Activated T-cell treated with anti-CD3 and anti-CD28 coated beads, Interleukin-2, amount 50 U/mL, for 1 hour (primary cell): ENCODE measurements at places on chromosomes 5 and 9.

- DNase-seq = no peak
Observed at GRCh38 chr5:95390812-95391492, at the start of gene FAM81B. Gene FAM81B (plus strand): TSS chr5:95391366. CDS start chr5:95391390, 24 bp downstream.

- peak; percentile 46 for DNase-seq
Observed at GRCh38 chr5:132065351-132065937, 5.0 kb downstream of the IL3 start.

- no peak for DNase-seq
Observed at GRCh38 chr5:58718269-58718978, 135.5 kb downstream of the RAB3C start.

GRCh38 chr5:137622850-137623249 lies 113.0 kb downstream of the KLHL3 start:
- no peak for DNase-seq

DNA sequence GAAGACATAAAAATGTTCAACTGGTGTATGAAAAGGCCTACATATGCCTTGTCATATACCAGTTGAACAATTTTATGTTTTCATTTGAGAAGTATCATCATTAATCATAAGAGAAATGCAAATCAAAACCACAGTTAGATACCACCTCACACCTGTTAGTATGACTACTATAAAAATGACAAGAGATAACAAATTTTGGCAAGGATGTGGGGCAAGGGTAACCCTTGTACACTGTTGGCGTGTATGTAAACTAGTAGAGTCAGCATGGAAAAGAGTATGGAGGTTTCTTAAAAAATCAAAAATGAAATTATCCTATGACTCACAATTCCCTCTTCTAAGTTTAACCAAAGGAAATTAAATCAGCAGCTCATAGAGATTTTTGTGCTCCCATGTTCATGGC lies 250.4 kb upstream of the ST8SIA4 start:
- no peak for DNase-seq

DNA sequence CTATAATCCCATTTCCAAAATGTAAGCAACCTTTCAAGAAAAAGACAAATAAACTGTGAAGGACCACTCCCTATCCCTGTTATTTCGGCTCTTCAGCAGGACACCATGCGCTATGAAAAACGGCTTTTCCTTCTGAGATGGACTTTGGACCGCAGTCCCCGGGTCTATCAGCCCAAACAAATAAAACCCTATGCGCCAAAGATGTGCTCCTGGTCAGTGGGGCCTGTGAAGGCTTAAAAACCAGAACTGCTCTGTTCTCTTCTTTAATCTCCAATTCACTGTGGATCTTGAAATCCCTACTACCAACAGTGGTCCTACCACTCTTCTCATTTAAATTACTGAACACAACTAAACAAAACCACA lies 33.3 kb downstream of the RAPGEF1 start:
- no peak for DNase-seq

GRCh38 chr5:76269259-76269931 lies 133.7 kb upstream of the IQGAP2 start:
- DNase-seq = no peak

DNA sequence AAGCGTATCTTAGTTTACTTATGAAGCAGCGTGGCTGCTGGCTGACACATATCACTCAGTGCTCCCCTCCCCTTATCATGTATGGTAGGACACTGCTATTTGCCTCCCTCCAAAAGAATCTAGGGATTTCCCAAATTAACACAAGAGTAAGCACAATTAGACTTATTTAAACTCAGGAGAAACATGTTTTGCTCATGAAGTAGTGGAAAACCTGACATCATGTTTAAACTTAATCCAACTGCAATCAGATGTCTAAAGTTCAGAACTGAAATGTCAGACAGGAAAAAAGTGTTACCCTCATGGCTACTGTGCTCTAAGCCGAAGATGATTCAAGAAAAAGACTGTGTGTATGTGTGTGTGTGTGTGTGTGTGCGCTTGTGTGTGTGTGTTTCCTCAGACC lies 324.1 kb upstream of the TNC start:
- DNase-seq = no peak

- no peak for DNase-seq
Observed at GRCh38 chr5:145247745-145248040, 587.4 kb downstream of the PRELID2 start.

- DNase-seq = no peak
Observed at GRCh38 chr9:86643946-86644674, 289.9 kb upstream of the TUT7 start.

- DNase-seq = no peak
Observed at GRCh38 chr9:107378006-107378405, 94.9 kb downstream of the RAD23B start.

- DNase-seq = no peak
Observed at GRCh38 chr9:36874261-36874660, 159.8 kb downstream of the PAX5 start.

- no peak for DNase-seq
Observed at GRCh38 chr5:141713616-141714309, 31.7 kb upstream of the ARAP3 start.

GRCh38 chr9:129783516-129784361 lies 19.2 kb upstream of the TOR1B start:
- peak; percentile 70 for DNase-seq

GRCh38 chr5:155919126-155919525 lies 407.8 kb upstream of the SGCD start:
- DNase-seq = no peak

GRCh38 chr9:98285446-98285845 lies 30.0 kb upstream of the TBC1D2 start:
- DNase-seq = no peak

DNA sequence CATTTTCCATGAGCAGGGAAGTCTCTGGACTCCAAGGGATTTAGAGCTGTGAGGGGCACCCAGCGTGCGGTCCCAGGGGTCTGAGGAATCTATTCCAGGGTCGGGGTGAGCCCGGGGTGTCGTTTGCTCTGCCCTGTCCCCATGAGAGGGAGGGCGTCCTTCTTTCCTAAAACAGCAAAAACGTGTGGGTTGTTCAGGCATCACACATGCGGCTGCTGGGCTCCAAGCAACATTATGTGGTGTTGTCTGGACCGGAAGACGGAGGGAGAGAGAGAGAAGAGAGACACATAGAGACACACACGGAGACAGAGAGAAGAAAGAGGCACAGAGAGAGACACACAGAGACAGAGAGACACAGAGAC lies 42.7 kb upstream of the COL5A1 start:
- DNase-seq = no peak

DNA sequence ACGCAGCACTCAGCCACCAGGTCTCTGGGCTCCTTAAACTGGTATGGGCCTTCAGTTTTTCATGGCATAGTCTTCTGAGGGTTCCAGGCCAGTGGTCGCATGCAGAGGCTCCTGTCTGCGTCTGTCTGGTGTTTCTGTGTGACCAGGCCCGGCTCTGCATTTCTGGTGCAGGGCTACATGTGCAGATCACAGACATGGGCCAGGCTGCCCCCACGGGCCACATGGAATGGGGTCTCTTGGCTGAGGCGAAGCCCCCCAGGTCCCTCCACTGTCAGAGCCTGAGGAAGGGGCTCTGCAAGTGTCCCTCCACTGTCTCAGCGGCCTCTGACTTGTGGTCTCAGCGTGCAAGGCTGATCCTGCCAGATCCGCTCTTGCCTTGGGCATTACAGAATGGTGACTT lies 15.6 kb upstream of the CARD19 start:
- DNase-seq = peak; percentile 5

DNA sequence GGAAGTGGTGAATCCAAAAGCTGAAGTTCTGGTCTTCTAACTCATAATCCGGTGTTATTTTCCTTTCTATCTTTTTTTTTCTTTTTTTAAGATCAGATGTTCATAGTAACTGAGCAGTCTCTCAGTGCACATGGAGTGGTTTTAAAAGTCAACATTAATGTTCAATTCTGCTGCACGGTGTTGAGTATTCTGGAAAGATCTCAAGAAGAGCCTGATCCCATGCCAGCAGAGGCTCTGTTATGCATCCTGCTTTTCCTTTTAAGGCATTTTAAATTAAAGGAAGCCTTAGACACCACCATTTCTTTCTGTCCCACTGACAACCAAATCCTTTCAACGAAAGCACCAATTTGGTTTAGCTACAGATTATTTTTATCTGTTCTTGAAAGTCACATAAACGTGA lies 33.4 kb downstream of the SEMA5A start:
- no peak for DNase-seq

DNA sequence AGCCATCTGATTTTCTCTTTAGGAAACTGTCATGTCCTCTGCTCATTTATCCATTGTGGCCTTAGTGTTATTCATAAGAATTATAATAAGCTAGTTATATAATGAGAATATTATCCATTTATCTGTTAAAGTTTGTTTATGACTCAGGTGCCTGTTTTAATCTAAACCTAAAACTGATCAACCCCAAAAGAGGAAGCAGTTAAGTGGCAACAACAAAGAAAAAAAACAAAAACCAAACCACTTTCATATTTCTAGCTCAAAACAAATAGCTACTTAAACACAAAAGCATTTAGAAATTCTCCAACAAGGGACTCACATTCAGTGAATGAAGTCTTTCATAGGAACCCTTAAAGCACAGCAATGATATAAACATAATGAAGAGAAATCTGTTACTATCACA lies 116.4 kb downstream of the APBA1 start:
- DNase-seq = no peak
